ENCODE measurements at places on chromosomes 3 and 15. TPM values are rescaled to one million over a fixed set of nuclear protein-coding genes. Genes with fewer than 3 reads are reported as not detected.
A peak's percentile ranks its signal among the peaks of the same experiment; 100 is the strongest.

The BLM gene
- 11.8 TPM for total RNA-seq

- peaks cover 34% of the 10 kb centered on the region for H3K36me3 ChIP-seq
- peak within 1 kb of the TSS; percentile 80 for H3K4me3 ChIP-seq
- peaks cover 64% of the 10 kb centered on the region for H3K4me1 ChIP-seq
Observed at GRCh38 chr3:49673715-49674496, at the start of gene APEH. APEH (plus strand) TSS chr3:49674351; CDS start chr3:49674402, 51 bp downstream.

DNA sequence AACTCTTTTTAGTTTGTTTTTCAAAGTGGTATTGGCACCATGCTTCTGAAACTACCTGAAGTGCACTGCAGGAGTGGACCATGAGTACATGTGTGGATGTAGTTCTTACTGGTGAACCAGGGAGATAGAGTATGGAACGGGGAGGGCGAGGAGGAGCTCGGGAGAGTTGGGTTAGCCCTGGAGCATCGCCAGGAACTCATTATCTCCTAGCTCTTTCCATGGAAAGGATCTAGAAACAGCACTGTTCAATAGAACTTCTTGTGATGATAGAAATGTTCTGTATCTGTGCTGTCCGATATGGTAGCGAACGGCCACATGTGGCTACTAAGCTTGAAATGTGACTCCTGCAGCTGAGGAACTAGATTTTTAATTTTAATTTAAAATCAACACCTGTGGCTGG is 47.3 kb downstream of the VGLL4 start:
- no peak overlapping the region for H3K4me3 ChIP-seq
- H3K27me3 ChIP-seq = no peaks in the 10 kb centered on the region
- peaks cover 5% of the 10 kb centered on the region for H3K36me3 ChIP-seq
- no peak overlapping the region for H3K27ac ChIP-seq
- DNase-seq = no peak
- peaks cover 51% of the 10 kb centered on the region for H3K4me1 ChIP-seq

The VEPH1 gene
- total RNA-seq = not detected

The RIOX2 gene
- 52.5 TPM for total RNA-seq

DNA sequence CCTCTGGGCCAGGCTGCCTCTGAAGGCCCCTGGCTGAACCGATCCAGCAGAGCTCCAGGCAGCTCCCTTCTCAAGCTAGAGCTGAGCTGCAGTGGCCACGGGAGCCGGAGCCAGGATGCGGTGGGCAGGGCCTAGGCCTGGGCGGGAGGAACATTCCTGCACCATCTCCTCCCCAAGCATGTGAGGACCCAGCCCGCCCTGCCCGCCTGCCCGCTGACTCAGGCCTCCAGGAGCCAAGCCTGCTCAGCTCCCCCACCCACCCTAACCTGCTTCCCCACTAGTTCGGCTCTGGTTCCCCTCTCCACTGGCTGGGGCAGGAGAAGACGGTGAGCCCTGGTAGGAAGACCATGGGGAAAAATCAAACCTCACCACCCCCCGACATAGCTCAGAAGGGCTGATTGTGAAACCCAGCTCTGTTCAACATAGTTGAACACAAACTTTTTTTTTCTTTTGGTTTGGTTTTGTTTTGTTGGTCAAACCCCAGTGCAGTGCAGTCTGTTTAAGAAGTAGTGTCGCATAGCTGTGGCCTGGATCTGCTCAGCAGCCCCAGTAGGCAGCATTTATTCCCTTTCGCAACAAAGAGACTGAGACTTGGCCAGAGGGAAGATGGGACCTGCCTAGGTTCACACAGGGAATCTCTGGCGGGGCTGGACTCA is 13.5 kb downstream of the SNX33 start:
- no peak overlapping the region for H3K4me3 ChIP-seq
- no peaks in the 10 kb centered on the region for H3K27me3 ChIP-seq
- DNase-seq = peak; percentile 45
- peaks cover 24% of the 10 kb centered on the region for H3K36me3 ChIP-seq

GRCh38 chr15:66941791-66942190 is 123.6 kb upstream of the SMAD3 start:
- H3K36me3 ChIP-seq = no peaks in the 10 kb centered on the region
- no peak for DNase-seq
- H3K4me1 ChIP-seq = peaks cover 49% of the 10 kb centered on the region
- H3K4me3 ChIP-seq = no peak overlapping the region
- H3K27me3 ChIP-seq = no peaks in the 10 kb centered on the region

Data from HepG2 (cell line).